Muscle of arm (tissue), 14 donors: ENCODE measurements at places on chromosomes 1 and 21. TPM values are rescaled to one million over a fixed set of nuclear protein-coding genes. Genes with fewer than 3 reads are reported as not detected.

GRCh38 chr1:164653705-164654104, 94.7 kb downstream of the PBX1 start:
- DNase-seq, result no peak

OR14K1 gene
- not detected for polyA plus RNA-seq

GRCh38 chr1:203609979-203610493, 16.6 kb upstream of the ATP2B4 start:
- DNase-seq, result no peak

- peak; percentile 20 for DNase-seq
These were observed 62.9 kb downstream of the TEX35 start for GRCh38 chr1:178575611-178576361.

DNA sequence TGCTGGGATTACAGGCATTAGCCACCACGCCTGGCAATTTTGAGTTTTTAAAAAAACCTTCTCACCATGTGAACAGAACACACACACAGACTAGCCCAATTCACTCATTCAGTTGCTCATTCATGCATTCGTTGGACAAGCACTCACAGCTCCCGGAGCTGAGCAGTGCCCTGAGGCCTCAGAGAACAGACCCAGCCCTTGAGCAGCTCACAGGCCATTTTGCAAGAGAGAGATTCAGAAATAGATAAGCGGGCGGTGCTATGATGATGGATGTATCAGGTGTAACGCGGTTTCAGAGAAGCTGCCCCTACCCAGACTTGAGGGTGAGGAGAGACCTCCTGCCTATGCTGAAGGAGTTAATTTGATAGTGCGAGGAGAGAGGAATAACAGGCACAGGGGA, 18.6 kb downstream of the PTAFR start:
- DNase-seq, result no peak

DNA sequence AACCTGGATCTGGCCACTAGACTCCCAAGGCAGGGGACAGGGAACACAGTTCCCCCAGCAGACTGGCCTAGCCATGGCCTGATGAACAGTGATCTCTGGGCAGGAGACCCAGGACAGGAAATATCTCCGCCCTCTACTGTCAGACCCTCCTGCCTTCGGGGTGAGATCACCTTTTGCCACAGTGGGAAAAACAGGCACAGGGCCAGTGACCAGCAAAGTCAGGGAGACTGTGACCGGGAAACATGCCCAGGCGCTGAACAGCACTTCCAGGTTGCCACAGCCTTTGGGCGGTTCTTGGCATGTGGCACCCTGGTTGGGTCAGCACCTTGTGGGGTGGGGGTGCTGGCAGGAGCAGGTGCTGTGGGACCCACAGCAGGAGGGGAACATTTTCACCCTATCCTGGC, 8.9 kb upstream of the ZNF669 start:
- DNase-seq, result no peak

DNA sequence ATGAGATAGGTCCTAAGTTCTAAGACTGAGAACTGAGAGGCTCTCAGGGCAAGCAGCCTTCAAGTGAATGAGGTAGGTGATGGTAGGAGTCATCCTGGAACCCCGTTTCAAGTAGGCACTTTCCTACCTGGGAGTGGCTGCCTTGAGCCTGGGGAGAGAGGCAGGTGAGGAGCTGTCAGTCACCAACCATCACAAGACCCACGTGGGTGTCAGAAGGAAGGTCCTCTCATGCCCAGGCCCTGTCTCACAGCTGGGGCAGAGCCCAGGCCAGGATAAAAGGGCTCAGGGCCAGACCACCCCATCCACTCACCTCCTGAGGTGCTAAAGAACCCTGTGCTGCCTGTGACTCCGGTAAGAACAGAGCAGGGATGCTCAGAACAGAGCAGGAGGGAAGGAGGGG, at the start of gene LCE1D:
TSS of gene LCE1D (plus strand) at position 301 of the 400 bp plus-strand sequence. CDS start 1,074 bp downstream, outside the sequence.
- DNase-seq, result no peak

GRCh38 chr1:241215203-241215602, 141.8 kb downstream of the RGS7 start:
- no peak for DNase-seq

ARHGAP29 gene
- 61.5 TPM for polyA plus RNA-seq

- no peak for DNase-seq
These were observed 95.9 kb downstream of the PHTF1 start for GRCh38 chr1:113663165-113663951.

DNA sequence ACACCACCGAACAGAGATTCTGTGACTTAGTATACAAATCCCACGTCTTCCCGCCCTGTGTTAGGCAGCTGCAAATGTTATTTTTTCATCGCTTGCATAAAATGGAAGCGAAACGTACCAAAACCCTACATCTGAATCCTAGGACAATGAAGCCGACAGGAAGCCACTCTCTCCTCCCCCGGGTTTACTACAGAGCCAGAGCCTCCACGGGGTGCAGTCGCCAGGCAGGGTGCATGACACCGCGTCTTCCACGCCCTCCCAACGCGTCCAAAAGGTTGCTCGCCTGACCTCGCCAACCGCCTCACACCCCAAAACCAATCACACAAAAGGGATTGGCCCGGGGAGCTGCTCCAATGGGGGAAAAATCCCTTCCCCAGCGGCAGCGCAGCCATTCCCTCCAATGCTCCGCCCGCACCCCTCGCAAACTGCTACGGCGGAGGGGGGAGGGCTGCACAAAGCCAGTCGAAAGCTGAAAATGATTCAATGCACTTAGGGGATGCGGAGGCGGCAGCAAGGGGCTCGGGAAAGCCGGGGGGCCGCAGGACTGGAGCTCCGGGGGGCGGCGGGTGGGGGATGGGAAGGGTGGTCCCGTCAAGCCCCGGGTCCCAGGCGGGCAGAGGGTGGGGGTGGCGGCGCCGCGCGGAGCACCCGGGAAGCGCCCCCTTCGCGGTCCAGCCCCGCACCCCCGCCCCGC, 701 bp downstream of the CEP170 start:
- peak; percentile 61 for DNase-seq

PIGM gene
- polyA plus RNA-seq, result 5.8 TPM

OR2T11 gene
- not detected for polyA plus RNA-seq

HES3 gene
- not detected for polyA plus RNA-seq

DNA sequence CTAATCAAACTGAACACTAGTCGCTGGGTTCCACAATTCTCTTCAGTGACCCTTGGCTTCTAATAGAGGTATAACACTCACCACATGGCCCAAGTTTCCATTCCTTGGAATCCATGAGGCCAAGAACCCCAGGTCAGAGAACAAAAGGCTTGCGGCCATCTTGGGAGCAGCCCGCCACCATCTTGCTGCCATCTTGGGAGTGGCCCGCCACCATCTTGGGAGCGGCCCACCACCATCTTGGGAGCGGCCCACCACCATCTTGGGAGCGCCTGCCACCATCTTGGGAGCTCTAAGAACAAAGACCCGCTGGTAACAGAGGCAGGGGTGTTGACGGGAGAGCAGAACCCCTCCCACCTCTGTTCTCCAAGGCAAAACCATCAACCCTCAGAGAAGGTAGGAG, 493.4 kb downstream of the MATN1 start:
- DNase-seq, result no peak

LCE1E gene
- not detected for polyA plus RNA-seq

LINGO4 gene
- 0.45 TPM for polyA plus RNA-seq

OR2M3 gene
- polyA plus RNA-seq, result 0.03 TPM

ITLN2 gene
- polyA plus RNA-seq, result not detected

GRCh38 chr1:64569411-64569810, 99.5 kb downstream of the CACHD1 start:
- DNase-seq, result no peak

- no peak for DNase-seq
These were observed 110.1 kb downstream of the MRPS6 start for GRCh38 chr21:34183331-34183928.

ETV3L gene
- not detected for polyA plus RNA-seq

LIPI gene
- polyA plus RNA-seq, result not detected

GRCh38 chr1:3695326-3696217, 43.3 kb downstream of the TP73 start:
- no peak for DNase-seq

- DNase-seq, result no peak
These were observed 23.3 kb downstream of the EPHA8 start for GRCh38 chr1:22586356-22587130.

DNA sequence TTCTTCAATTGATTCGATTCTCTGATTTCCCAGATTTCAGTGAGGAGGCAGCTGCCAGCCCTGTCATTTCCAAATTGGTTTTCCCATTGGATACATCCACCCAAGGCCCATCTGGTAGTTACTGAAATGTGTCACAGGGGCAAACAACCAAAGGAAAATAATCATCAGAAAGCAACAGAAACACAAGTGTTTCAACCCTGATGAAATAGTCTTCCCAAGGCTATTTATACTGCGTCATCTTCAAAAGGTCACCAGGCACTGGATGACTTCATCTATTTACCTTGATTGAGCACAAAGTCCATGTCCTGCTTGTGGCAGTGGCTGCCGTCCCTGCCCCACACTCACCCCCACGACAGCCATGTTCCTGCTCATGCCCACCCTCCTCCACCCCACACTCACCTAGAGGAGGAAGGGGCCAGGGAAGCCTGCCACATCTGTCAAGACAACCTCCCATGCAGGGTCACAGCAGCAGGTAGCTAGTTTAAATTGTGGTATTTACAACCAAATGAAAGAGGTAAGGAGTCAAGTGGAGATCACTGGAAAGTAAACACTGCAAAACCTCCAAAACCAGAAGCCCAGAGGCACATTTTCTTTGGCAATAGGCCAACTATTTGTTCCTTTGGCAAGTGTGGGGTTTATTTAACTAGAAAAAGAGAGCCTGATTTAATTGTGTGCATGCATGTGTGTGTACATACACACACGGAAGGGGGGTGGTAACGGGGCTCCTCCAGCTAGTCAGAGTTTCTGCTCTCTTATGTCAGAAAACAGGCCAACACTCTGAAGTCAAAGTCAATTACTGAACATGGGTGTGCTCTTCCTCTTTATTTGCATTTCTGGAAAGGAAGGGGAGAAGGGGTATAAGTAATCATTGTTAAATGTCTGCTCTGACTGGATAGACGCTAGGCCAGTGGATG, 49.5 kb upstream of the RAB4A start:
- no peak for DNase-seq

GRCh38 chr1:5254975-5255374, 600.6 kb downstream of the AJAP1 start:
- DNase-seq, result no peak

- DNase-seq, result no peak
These were observed 146.6 kb downstream of the SPATA46 start for GRCh38 chr1:162230096-162230495.

GRCh38 chr1:64683419-64683818, 61.5 kb upstream of the RAVER2 start:
- DNase-seq, result no peak

SPRR1B gene
- polyA plus RNA-seq, result not detected

TPTE gene
- not detected for polyA plus RNA-seq

DNA sequence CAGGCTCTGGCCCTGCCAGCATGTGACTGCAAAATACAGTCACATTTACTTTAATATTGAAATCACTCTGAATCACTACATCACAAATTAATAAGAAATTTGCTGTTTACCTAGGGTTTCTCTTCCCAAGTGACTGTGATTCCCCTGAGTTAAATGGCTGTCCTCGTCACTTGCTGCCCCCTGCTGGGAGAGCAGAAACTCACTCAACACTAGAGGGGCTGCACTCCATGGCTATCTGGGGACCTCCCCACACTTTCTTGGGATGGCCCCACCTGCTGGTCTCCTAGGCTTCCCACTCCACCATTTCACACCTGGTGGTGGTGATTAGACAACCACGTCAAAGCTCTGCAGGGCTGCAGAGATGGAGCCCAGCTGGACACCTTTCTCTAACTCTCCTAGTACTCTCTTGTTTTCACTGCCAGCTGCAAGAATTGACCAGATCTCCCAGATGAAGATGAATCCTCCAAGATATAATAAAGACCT, 63.4 kb downstream of the CD2 start:
- no peak for DNase-seq

DNA sequence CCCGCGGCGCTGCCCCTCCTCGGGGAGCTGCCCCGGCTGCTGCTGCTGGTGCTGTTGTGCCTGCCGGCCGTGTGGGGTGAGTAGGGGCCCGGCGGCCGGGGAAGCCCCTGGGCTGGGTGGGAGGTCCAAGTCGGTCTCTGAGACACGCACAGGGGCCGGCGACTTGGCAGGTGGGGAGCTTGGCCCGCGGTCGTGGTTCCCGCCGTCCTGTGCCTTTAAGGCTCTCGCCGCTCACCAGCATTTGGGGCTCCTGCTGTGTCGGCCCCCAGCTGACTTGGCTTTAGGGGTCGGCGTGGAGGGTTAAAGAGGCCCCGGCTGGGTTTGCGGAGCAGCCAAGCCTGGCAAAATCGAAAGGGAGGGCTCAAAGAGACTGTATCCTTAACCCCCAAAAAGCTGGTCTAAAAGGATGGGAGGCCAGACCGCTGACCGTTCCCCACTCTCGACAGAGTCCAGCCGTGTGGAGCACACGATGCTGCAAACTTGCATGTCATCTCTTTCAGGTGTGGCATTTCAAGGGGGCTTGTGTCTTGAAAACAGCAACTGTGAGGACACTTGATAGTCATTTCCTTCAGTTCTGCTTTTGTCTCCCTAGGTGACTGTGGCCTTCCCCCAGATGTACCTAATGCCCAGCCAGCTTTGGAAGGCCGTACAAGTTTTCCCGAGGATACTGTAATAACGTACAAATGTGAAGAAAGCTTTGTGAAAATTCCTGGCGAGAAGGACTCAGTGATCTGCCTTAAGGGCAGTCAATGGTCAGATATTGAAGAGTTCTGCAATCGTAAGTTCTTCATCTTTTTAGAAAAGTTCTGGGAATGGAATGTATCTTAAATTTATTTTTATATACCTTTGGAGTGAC, 540 bp downstream of the CD55 start:
- DNase-seq, result peak; percentile 40

- DNase-seq, result peak; percentile 81
These were observed 880 bp downstream of the PRPF38B start for GRCh38 chr1:108692724-108693655.

DNA sequence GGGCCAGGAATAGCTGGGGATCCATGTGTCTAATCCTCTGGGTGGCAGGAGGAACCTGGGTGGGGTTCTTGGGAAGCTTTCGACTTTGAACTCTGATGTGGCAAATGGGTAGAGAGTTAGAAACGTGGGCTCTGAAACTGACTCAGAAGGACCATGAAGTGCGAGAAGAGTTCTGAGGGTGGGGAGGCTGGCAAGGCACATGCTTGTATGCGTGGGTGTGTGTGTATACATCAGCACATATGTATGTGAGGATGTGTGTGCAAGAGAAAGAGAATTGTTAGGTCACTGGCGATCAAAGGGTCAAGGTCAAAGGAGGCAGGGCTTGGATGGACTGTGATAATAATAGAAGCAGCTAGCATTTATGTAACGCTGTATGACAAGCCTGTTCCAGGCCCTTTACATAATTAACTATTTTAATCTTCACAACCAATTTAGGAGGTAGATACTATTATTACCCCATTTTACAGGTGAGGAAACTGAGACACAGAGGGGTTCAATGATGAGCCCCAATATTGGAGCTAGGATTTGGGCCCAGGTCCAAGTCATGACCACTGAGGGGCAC, 84.5 kb upstream of the POU3F1 start:
- DNase-seq, result no peak

- no peak for DNase-seq
These were observed 96.5 kb downstream of the SMYD2 start for GRCh38 chr1:214377485-214377884.

C1orf21 gene
- 58.8 TPM for polyA plus RNA-seq
